ENCODE measurements at places on chromosomes 2 and 18.
A peak's percentile ranks its signal among the peaks of the same experiment; 100 is the strongest.

GRCh38 chr2:217616936-217617335 lies 385.9 kb downstream of the TNS1 start:
- DNase-seq: no peak

GRCh38 chr18:76524477-76524876 lies 29.4 kb upstream of the ZNF516 start:
- DNase-seq: no peak

- no peak for DNase-seq
Measured at GRCh38 chr2:133682906-133683305, 114.6 kb upstream of the NCKAP5 start.

- DNase-seq: no peak
Measured at GRCh38 chr2:136113209-136113971, 4.6 kb downstream of the CXCR4 start.

- no peak for DNase-seq
Measured at GRCh38 chr18:80253236-80253635, 5.9 kb upstream of the PARD6G start.

- peak; percentile 16 for DNase-seq
Measured at GRCh38 chr2:20439503-20439902, 7.4 kb upstream of the RHOB start.

DNA sequence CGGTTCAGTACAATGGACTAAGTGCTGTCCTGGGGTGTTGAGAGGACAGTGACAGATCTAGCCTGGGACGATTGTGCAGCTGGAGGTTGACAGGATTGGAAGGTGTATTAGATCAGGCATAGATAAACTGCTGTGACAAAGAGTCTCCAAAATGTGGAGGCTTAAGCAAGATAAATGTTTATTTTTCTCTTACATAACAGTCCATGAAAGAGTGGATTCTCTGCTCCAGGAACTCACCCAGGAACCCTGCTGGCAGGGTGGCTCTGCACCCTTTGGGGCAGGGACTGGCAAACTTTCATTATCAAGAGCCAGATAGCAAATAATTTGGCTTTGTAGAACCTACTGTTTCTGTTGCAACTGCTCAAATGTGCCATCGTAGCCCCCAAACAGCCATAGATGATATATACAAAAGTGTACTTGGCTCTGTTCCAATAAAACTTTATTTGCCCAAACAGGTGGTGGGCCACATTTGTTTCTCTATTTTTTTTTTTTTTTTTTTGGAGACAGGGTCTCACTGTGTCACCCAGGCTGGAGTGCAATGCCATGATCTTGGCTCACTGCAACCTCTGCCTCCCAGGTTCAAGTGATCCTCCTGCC lies 9.7 kb downstream of the HRH4 start:
- no peak for DNase-seq

Data from GDM1 (cell line).